ENCODE measurements at places on chromosomes 4 and X.

- DNase-seq: no peak
Measured at GRCh38 chr4:3291411-3291968, 1.3 kb upstream of the RGS12 start.

GRCh38 chr4:79576429-79576753 lies 168.4 kb upstream of the GK2 start:
- no peak for DNase-seq

- DNase-seq: no peak
Measured at GRCh38 chrX:111519215-111519614, 7.8 kb downstream of the SERTM2 start.

- no peak for DNase-seq
Measured at GRCh38 chr4:156799121-156799589, 172.4 kb downstream of the PDGFC start.

- DNase-seq: peak; percentile 17
Measured at GRCh38 chrX:15781961-15782699, 8.2 kb upstream of the ZRSR2 start.

DNA sequence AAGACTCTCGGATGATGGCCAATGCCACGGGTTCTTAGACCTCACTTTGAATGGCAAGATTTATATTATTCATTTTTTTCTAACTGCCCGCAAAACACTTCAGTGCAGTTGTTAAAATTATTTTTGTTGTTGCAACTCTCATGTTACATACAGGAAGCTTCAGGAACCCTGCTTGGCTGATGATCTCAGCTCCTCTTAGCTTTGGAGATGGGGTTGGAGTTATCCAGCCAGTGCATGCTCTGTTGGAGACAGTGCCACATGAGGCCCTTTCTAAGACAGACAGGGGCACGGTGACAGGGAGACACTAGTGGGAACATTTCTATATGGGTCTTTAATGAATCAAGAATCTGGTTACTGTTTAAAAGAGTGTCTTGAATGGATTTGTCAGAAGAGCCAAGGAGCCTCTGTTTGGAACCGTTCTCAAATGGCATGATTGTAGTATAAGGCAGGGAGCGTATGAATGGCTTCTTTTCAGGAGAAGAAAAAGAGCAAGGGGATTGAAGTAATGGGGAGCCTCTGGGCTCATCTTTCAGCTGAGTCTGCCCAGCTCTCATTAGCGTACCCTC lies 61.9 kb upstream of the ENPP6 start:
- DNase-seq: no peak

- DNase-seq: no peak
Measured at GRCh38 chr4:101282076-101282844, 65.1 kb downstream of the PPP3CA start.

- no peak for DNase-seq
Measured at GRCh38 chr4:55030589-55030988, 94.8 kb downstream of the KDR start.

Measured in GM19239 (cell line).